ENCODE measurements at places on chromosomes 6 and 20. TPM values are rescaled to one million over a fixed set of nuclear protein-coding genes. Genes with fewer than 3 reads are reported as not detected.

The SLC17A2 gene
- polyA plus RNA-seq: not detected

The C6orf52 gene
- 10.7 TPM for polyA plus RNA-seq

The TBC1D32 gene
- polyA plus RNA-seq: 6.6 TPM

The SNAP25 gene
- not detected for polyA plus RNA-seq

The MAPK13 gene
- polyA plus RNA-seq: 2.3 TPM

The ISM1 gene
- not detected for polyA plus RNA-seq

The TRIM15 gene
- polyA plus RNA-seq: 2.9 TPM

The KIFC1 gene
- polyA plus RNA-seq: 84.1 TPM

The ARG1 gene
- not detected for polyA plus RNA-seq

The LAMP5 gene
- not detected for polyA plus RNA-seq

The HLA-DMB gene
- 0.03 TPM for polyA plus RNA-seq

The EDN1 gene
- polyA plus RNA-seq: not detected

The NRSN1 gene
- polyA plus RNA-seq: not detected

The APCDD1L gene
- polyA plus RNA-seq: not detected

The ZSCAN12 gene
- 10.4 TPM for polyA plus RNA-seq

The PRDM13 gene
- polyA plus RNA-seq: not detected

The WFDC6 gene
- not detected for polyA plus RNA-seq

The CCM2L gene
- not detected for polyA plus RNA-seq

The PLEKHG1 gene
- 0.03 TPM for polyA plus RNA-seq

The IYD gene
- 0.09 TPM for polyA plus RNA-seq

All from K562 (cell line).